ENCODE measurements at places on chromosomes 11 and 22.
A peak's percentile ranks its signal among the peaks of the same experiment; 100 is the strongest.

- DNase-seq, result peak; percentile 31
These were observed 55.9 kb upstream of the CCDC188 start for GRCh38 chr22:20206709-20207215.

DNA sequence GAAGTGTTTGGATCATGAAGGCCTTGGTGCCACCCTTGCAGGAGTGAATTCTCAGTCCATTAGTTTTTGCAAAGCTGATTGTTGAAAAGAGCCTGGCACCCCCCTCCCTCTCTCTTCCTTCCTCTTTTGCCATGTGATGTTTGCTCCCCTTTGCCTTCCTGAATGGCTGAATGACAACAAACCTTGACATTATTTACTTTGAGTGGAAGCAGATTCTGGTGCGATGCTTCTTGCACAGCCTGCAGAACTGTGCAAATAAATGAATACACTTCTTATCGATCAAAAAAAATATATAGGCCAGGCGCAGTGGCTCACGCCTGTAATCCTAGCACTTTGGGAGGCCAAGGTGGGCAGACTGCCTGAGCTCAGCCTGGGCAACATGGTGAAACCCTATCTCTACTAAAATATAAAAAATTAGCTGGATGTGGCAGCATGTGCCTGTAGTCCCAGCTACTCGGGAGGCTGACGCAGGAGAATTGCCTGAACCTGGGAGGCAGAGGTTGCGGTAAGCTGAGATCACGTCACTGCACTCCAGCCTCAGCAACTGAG lies 2.0 kb upstream of the NARS2 start:
- no peak for DNase-seq

DNA sequence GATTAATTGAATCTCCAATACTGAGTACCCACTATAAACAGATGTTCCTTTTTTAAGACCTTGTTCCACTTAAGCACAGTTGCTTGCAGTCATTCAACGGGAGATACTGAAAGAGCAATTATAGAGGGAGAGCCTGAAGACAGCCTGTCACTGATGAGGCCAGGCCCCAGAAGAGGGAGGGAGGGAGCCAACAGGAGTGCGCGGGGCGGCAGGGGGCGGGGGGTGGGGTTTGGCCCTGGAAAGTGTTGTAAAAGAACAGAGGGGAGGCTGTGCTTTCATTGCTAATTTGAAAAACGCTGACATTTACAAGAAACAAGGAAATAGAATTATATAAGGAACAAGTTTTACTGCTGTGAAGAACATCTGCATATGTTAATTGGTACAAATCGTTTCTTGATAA lies 53.1 kb downstream of the MAP6 start:
- DNase-seq, result no peak

GRCh38 chr22:50218153-50218995 lies 17.6 kb downstream of the SELENOO start:
- DNase-seq, result no peak

DNA sequence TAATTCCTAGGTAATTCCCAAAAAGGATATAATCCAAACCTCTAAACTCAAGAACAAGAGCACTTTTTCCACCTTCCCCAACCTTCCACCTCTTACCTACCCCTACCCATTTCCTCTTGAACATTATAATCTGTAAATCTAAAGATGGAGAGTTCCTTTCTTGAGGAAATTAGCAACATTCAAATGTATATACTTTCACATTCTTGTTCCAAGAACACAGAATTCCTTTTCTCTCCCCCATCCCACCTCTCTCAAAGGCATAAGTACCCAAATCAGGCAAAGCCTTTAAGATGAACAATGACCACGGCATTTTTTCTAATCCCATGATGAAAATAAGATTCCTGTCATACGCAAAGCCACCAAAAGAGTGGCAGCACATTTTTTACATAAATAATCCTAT lies 18.3 kb downstream of the RRAS2 start:
- no peak for DNase-seq

GRCh38 chr11:15563054-15563453 lies 448.3 kb downstream of the INSC start:
- DNase-seq, result no peak

DNA sequence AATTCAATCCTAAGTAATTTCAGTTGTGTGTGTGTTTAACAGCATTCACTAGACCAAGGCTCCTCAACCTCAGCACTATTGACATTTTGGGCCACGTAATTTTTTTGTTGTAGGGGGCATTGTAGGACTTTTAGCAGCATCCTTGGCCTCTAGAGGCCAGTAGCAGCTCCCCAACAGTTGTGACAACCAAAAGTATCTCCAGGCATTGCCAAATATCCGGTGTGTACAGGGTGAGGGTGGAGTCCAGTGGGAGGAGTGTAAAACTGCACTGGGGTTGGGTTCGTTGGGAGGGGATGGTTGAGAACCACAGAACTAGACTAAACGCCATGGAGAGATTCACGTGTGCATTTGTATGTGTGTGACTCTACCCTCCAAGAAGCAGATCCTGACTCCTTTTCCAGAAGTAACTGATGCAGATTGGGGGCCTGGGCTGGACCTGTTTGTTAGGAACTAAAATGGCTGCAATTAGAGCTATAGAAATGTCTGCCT lies 5.9 kb upstream of the PHF21A start:
- peak; percentile 68 for DNase-seq

DNA sequence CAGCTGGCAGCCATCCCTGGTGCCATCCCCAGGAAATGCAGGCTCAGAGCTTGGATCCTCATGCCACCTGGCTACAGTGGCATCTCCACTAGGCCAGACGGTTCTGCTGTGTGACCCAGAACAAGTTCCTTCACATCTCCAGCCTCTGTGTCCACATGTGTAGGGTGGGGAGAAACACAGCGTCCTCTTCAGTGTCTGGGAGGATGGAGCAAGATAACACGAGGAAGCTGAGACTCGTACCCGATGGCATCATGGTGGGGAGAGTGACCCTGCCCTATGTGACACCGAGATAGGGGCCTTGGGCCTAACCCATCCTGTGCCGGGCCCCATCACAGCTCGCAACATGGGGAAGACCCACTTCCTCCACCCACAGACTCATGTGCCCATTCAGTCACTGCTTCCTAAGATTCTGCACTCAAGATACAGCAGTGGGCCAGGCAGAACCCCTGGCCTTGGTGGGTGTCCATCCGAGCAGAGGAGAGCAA lies 78.5 kb downstream of the MORC2 start:
- DNase-seq, result no peak

DNA sequence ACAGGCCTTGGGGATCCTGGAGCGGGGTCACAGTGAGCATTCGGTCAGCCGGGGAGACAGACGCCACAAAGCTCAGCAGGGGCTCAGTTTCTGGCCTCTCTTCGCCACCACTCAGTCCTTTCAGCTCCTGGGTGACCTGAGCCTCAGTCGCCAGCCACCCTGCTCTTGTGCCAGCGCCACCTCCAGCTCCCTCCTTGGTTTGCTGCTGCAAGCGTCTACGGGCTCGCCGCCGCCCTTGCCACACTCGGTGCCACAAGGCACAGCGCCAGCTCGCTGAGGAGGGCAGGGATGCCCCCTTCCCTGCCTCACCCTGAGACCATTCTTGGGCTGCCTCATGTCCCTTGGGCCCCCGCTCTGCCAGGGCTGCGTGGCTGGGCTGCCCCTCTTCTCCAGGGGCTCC lies 1.5 kb upstream of the EEF1G start:
- no peak for DNase-seq

DNA sequence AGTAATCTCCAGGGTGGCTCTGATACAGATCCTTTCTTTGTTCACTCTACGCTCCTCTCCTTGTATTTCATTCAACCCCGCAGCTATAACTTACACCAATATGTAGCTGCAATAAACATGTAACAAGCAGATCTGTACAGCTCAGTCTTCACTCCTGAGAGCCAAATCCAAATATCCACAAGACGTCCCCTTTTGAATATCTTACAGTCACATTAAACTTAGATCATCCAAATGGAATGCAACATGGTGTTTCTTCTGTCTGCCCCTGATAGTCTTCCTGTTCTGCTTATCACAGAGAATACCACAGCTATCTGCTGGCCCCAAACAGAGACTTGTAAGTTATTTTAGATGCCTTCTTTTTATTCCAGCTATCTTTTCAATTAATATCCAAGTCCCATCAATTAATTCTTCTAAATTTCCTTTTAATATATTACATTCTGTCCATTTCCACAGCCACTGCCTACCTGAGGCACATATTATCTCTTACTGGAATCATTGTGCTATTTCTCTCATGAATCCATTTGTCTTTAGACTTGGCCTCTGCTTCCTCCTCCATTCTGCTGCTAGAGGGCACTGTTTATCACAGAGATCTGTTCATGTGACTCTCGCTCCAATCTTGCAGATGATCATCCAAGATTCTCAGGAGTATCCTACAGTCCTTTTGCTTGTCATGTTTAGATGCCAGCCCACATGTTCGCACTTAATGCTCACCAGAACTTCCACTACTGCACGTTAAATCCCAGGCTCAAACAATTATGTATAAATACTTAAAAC lies 908.6 kb downstream of the NTM start:
- DNase-seq, result peak; percentile 30

GRCh38 chr11:131886201-131886600 lies 515.8 kb downstream of the NTM start:
- no peak for DNase-seq

- DNase-seq, result no peak
These were observed 22.5 kb downstream of the CLPB start for GRCh38 chr11:72411623-72412419.

- no peak for DNase-seq
These were observed 10.1 kb downstream of the IRAG1 start for GRCh38 chr11:10683429-10683828.

DNA sequence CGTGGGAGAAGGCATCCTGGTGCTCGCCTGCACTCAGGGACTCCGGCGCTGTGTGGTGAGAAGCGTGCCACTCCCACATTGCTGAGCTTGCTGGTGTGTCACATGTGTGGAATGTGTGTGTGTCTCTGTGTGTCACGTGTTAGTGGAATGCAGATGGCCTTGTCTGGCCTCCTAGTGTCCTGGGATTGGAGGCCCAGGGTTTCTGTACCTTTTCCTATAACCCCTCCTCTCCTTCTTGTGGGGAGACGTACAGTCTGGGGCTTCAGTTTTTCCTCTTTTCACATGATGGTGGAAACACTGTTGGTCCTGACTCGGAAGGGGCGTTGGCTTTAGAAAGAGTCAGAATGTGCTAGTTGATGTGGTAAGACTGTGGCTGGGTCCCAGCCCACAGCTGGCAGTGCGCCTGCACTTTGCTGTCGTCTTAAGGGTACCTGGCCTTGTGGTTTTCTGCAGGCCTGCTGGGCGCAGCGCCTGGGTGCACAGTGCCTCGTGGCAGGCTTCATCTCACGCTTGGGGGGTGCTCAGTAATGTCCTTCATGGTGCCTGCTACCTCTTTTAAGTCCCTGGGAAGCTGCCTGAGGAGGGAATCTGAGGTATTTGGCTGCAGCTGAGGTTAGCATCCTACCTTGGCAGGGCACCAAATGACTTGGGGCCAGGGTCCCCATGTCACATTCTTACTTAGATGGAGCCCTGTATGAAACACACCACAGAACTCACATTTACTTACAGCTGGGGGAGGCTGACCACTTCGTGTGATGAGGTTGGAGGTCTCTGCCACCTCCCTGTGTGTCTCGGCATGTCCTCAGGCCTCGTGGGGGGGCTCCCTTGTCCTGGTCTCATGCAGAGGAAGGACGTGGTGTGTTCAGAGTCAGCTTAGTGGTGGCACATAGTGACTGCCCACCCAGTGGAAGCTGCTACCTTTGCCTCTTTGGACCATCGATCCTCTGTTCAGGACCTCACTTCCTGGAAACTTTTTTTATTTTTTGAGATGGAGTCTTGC lies 61.9 kb downstream of the MED15 start:
- DNase-seq, result peak; percentile 98

DNA sequence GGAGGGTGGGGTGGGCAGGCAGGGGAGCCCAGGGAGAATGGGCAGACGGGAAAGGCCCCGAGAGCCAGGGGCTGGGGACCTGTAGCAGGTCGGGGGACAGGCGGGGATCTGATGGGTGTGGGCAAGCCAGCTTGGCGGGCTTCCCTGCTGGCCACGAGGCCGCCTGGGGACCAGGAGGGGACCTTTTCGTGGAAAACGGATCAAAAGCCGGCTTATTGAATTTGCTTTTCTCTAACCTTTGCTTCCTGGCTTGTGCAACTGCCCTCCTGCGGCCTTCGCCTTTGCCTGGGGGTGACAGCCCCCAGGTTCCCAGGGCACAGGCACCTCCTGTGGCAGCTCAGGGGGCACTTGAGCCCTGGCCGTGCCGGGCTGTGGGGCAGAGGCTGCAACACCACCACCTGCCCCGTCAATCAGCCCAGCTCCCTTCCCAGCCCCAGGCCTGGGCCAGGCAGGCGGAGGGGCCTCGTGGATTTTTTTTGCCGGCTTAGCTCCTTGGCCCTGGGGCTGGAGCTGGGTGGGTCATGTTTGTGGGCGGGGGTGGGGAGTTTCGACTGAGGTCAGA lies 41.6 kb upstream of the H19 start:
- no peak for DNase-seq

DNA sequence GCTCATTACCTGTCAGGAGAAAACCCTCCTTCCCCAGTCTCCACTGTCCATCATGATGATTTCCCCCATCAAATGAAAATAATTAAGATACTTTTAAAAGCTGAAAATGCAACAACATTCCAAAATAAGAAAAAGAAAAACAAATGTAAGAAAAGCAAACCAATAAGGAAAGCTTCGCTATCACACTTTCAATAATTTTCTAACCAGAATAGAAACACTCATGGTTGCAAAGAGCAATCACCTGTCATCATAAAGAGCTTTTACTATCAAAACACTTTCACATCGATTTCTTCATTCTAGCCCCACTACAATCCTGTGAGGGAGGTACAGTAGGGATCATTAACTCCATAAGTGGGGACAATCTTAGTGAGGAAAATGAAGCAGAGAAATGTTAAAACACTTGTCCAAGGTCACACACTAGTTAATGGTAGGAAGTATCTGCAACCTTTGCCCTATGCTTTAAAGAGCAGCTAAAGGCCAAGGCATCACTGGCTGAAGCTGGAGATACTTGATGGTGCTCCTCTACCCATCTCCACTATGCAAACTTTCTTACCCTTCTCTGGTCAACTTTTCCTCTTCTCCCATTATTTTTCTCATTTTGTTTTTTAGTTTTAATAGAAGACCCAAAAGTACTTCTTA lies 2.6 kb downstream of the RBM4B start:
- no peak for DNase-seq

GRCh38 chr22:35918456-35918855 lies 110.2 kb downstream of the RBFOX2 start:
- DNase-seq, result no peak
